ENCODE measurements at places on chromosomes 3 and 15.

DNA sequence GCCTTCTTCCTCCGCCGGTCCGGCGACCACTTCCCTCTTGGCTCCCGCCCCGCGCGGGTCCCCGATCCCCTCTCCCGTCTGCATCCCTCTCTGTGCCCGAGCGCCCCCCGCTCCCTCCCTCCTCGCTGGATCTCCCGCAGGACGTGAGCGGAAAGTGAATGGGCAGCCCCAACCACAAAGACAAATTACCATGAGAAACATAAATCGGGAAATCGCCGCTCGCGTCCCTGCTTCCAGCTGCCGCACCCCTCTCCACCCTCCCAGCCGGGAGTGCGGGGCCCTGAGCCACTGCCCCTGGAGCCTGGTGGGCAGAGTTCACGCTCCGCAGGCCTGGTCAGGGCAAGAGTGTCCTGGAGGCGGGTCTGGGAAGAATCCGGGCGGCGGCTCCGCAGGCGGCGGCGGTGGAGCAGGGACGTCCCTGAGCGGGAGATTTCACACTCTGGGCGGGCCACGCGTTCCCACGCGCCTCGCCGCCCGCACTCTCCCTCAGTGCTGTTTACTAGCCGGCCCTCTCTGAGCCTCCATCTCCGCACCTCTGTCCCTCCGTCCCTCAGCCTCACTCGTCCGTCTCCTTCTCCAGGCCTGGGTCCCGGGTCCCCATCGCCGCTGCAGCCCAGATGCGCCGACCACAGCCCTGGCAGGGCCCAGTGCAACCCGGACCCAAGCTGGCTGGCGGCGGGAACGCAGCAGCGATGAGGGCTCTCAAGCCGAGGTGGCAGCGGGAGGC is 835 bp downstream of the SEMA5B start:
- peaks cover 17% of the 10 kb centered on the region for H3K27me3 ChIP-seq
- no peaks in the 10 kb centered on the region for H3K36me3 ChIP-seq
- peak overlapping the region; percentile 57 for H3K4me3 ChIP-seq
- peaks cover 36% of the 10 kb centered on the region for H3K4me1 ChIP-seq
- no peak for DNase-seq
- no peak overlapping the region for H3K27ac ChIP-seq

DNA sequence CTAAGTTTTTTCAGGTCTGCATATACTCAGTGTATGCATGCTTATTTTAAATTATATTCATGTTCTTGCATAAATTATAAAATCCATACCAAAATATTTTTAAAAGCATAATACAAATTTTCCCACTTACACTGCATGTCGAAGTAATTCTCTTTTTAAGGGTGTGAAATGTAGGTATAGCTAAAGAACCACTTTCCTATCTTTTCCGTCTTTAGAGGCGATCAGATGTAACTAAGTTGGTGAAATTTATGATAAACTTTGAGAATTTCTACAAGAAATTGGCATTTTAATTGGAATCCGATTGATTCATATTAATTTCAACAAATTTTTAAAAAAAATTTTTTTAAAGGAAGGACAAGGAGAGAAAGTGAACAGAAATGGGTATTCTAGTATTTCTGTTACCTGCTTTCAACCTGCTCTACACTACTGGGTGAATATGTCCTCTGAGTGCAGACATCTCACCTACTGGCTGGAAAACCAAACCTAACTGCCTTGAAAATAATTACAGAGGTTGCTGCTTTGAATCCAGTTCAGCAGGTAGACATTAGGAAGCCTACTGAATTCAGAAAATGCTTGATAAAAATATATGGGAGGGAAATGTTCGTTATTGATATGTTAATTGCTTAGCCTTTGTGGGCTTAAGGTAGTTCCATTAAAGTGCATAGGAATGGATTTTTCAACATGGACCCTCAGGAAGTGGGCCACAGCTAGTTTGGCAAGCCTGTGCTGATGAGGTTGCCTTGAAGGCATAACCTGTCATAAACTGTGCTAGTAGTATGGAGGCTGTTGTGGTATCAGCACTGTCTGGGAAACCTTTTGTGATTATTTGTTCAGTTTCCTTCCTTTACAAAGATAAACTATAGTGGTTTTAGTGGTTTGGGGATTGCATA is 5.1 kb downstream of the TRIM71 start:
- no peak overlapping the region for H3K27ac ChIP-seq
- H3K4me3 ChIP-seq = no peak overlapping the region
- H3K4me1 ChIP-seq = peaks cover 4% of the 10 kb centered on the region
- no peaks in the 10 kb centered on the region for H3K36me3 ChIP-seq
- peaks cover 17% of the 10 kb centered on the region for H3K27me3 ChIP-seq

DNA sequence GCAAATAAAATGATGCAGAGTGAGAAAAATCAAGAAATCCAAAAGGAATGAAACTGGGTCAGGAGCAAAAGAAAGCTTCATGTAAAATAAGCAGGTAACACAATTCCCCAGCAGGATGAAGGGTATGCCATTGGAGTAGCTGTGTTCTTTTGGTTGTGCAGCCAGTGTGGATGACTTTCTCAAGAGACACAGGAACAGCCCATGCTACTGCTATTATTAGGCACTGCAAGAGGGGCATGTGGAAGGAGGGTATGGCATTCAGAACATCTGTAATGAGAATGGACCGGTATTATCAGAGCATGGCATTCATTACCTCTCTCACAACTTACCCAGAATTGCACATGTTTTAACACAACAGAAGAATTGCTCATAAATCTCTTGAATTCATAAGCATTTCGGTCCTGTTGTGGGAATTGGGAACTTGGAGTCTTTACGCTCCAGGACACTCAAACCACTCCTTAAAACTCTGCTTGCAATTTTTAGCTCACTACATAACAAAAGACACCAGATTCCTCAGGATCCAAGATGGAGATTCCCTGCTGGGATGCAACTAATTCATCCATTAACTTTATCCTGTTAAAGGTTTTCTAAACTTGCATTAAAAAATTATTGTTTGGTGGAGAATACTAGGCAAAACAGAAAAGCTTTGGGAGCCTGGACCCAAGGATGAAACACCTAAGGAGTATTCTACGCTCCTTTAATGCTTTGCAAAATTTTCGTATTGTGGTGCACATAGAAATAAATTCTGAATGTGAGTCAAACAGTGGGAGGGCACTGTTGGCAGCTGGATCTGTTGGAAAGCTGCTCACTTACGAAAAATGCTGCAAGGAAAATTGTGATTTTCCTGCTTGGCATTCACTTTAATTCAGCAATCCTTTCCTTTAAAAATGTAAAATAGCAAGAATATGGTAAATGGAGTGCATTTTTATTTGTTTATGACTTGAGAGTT is 34.6 kb upstream of the CDIN1 start:
- H3K4me1 ChIP-seq = no peaks in the 10 kb centered on the region
- DNase-seq = no peak
- H3K36me3 ChIP-seq = no peaks in the 10 kb centered on the region
- H3K4me3 ChIP-seq = no peak overlapping the region
- no peaks in the 10 kb centered on the region for H3K27me3 ChIP-seq

DNA sequence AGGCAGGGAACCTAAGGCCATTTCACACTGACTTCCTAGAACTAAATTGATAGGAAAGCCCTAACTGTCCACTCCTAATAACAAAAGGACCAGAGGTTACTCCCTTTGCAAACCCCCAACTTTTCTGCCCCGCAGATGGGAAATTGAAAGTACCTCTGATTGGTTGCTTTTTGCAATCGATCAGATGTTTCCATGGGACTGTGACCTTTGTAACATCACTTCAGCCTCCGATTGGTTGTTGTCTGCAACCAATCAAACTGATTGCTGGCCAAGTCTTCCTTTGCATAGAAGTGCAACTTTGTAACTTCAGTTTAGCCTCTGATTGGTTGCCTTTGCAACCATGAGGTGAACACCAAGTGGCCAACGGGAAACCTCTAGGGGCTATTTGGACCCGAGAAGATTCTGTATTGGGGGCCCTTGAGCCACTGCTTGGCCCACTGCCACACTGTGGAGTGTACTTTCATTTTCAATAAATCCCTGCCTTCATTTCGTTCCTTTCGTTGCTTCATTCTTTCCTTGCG is 11.3 kb upstream of the KNL1 start:
- H3K27ac ChIP-seq = no peak overlapping the region
- DNase-seq = no peak
- H3K4me3 ChIP-seq = peak overlapping the region; percentile 25
- H3K4me1 ChIP-seq = no peaks in the 10 kb centered on the region

GRCh38 chr3:135460273-135460672 is 505.3 kb upstream of the PPP2R3A start:
- no peak overlapping the region for H3K27ac ChIP-seq
- no peaks in the 10 kb centered on the region for H3K36me3 ChIP-seq
- no peaks in the 10 kb centered on the region for H3K27me3 ChIP-seq
- no peaks in the 10 kb centered on the region for H3K4me1 ChIP-seq
- DNase-seq = no peak
- no peak overlapping the region for H3K4me3 ChIP-seq

Measured in esophagus squamous epithelium (tissue), 5 donors.